NCI-H345 (cell line): ENCODE measurements at places on chromosomes 2 and 18.

DNA sequence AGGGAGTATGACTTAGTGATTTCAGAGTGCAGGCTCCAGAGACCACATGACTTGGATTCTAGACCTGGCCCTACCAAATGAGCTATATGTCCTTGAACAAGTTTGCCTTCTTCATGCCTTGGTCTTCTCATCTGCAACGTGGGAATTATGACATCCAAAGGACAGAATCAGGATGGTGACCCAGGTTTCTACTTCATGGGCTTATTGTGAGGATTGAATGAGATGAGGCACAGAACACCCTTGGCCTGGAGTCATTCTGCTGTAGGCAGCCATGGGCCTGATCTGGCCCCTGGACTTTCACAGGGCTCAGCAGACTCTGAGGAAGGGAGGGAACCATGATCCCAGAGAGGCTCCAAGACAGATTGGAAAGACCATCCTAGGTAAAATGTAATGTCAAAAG, 85.6 kb upstream of the HAAO start:
- DNase-seq, result no peak

GRCh38 chr18:76530846-76531245, 35.8 kb upstream of the ZNF516 start:
- DNase-seq, result no peak

- DNase-seq, result no peak
Observed at GRCh38 chr18:79030680-79031079, 38.5 kb upstream of the ATP9B start.

DNA sequence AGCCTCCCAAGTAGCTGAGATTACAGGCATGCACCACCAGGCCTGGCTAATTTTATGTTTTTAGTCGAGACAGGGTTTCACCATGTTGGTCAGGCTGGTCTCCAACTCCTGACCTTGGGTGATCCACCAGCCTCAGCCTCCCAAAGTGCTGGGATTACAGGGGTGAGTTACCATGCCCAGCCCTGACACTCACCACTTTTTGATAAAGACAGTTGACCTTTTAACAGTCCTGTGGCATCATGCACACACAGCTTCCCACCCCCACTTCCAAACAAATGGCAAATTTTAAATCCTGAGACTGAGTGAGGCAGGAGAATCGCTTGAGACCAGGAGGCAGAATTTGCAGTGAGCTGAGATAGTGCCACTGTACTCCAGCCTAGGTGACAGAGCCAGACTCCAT, 6.2 kb upstream of the DNAJB2 start:
- no peak for DNase-seq

DNA sequence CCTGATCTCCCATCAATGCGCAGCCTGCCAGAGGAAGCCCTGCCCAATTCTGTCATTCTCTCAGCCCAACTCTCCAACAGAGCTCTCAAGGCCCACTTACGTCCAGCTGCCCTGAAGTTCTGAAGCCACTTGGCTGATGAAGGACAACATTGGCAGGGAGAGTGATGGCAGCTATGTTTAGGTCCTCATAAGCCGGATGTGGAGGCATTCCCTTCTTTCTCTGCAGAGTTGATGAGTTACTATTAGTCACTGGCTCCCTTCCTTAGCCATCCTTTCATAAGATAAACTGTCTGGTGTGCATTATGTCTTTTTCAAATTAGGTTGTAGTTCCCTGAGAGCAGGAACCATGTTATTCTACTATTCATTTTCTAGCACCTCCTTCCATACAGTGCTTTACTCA, 22.5 kb upstream of the TACR1 start:
- no peak for DNase-seq

- DNase-seq, result no peak
Observed at GRCh38 chr2:138390316-138390945, 111.1 kb upstream of the SPOPL start.

DNA sequence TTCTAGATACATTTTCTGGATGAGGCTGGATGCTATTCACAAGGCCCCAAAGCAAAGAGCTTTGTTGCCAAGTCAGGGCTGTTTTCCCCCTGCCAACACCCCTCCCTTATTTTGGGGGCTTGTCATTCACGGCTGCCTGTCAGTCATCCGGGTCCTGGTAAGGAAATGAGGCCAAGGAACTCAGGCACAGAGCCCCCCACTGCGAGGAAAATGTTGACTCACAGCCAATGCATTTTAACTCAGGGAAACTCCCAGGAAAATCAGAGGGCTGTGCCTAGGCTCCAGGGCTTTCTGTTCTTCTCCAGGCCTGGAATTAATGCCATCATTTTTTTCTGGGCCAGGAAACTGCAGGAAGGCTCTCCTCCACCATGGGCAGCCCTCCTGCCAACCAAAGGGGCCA, 241.1 kb downstream of the SMAD2 start:
- no peak for DNase-seq

- DNase-seq, result no peak
Observed at GRCh38 chr2:205683502-205684367, 1.4 kb downstream of the NRP2 start.

GRCh38 chr2:46236006-46236875, 61.0 kb upstream of the EPAS1 start:
- DNase-seq, result no peak

- DNase-seq, result no peak
Observed at GRCh38 chr2:31033032-31033431, 105.2 kb downstream of the GALNT14 start.

DNA sequence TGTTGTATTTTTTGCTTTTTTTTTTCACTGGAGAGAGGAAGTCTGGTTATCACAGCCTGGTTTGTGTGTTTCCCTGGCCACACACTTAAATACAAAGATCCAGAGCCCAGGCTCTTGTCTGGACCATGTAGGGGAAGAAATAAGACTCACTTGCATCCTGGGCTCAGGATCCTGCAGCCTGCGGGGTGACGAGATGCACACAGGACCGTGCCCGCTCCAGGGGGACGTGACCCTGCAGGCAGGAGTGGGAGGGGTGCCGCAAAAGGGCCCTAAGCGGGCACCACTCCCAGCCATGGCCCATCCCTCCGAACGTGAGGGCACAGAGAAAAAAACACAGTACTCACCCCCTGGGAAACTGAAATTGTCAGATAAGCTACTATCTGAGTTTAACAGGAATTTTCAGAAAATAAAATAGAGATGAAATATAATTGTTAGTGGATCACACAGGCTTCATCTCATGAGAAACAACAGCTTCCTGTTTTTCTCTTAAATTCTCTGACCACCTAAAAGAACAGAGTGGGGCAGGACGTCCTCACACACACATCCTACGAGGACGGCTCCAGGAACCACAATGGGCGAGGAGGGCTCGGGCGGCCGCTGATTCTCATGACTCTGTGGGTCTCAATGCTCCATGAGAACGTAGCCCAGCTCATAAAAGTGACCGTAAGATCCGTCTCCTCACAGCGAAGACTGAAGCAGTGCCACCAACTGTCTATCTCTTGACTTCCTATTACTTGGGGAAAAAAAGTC, 142.6 kb upstream of the ALKAL2 start:
- DNase-seq, result no peak

DNA sequence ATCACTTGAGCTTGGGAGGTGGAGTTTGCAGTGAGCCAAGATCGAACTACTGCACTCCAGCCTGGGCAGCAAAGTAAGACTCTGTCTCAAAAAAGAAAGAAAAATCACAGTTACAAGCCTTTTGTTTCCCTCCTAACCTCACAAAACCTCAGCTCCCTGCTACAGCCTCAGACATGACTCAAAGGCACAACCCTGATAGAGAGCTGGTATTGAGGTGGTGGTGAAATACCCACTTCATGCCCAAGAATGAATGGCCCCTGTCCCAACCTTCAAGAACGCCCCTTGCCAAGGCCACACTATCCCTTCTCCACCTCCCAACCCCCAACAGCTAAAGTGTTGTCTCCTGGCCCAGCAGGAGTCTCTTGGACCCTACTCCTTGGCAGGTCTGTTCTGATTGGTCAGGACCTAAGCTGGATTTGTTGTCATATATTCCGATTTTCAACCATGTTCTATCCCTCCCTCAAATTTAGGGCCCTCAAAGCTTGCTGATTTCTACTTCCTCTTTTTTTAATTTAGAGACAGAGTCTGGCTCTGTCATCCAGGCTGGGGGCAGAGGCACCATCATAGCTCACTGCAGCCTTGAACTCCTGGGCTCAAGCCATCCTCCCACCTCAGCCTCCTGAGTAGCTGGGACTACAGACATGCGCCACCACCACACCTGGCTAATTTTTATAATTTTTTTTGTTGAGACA, 61.9 kb upstream of the BZW1 start:
- no peak for DNase-seq

DNA sequence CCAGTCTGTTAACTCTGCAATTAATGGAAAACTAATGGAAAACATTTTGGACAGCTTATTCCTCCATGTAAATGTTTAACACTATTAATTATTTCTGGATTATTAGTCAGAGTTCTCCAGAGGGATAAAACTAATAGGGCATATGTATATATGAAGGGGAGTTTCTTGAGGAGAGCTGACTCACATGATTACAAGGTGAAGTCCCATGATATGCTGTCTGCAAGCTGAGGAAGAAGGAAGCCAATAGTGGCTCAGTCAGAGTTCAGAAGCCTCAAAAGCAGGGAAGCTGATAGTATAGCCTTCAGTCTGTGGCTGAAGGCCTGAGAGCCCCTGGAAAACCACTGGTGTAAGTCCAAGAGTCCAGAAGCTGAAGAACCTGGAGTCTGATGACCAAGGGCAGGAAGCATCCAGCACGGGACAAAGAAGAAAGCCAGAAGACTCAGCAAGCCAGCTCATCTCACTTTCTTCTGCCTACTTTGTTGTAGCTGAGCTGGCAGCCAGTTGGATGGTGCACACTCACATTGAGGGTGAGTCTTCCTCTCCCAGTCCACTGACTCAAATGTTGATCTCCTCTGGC, 136.0 kb downstream of the PTH2R start:
- no peak for DNase-seq

DNA sequence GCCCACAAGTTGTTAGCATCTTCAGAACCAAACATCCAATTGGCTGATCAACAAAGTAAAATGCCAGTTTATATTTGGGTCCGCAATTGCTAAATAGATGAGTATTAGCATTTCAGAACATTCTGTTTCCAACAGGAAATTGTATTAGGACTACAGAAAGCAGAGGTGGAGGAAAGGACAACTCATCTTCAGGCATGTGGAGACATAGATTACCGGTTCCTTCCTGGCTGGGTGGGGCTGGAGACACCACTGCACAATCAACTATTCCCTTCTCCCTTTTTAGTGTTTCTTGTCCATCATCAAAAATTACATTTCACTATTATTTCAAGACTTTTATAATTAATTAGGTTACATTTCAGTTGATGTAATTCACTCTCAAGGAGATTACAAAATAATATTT, 83.8 kb downstream of the ADAM23 start:
- DNase-seq, result no peak

DNA sequence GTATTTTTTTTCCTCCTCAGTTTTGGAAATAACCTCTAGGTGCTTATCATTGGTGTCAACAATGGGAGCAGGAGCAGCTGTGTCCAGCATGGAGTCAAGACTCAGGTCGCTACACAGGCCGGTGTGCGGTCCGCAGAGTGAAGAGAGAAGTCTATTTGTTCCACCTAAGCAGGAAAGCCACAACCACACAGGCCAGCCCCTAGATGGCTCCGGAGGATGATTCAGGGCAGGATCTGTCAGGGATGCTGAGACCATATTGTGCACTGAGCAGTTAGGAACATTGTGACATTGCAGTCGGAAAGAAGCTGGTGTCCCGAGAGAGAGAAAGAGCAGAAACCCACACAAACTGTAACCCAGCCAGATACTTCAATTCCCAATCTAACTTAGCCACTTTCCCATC, 136.9 kb downstream of the GAREM1 start:
- DNase-seq, result no peak

- DNase-seq, result no peak
Observed at GRCh38 chr18:44466997-44467396, 213.7 kb upstream of the SETBP1 start.

DNA sequence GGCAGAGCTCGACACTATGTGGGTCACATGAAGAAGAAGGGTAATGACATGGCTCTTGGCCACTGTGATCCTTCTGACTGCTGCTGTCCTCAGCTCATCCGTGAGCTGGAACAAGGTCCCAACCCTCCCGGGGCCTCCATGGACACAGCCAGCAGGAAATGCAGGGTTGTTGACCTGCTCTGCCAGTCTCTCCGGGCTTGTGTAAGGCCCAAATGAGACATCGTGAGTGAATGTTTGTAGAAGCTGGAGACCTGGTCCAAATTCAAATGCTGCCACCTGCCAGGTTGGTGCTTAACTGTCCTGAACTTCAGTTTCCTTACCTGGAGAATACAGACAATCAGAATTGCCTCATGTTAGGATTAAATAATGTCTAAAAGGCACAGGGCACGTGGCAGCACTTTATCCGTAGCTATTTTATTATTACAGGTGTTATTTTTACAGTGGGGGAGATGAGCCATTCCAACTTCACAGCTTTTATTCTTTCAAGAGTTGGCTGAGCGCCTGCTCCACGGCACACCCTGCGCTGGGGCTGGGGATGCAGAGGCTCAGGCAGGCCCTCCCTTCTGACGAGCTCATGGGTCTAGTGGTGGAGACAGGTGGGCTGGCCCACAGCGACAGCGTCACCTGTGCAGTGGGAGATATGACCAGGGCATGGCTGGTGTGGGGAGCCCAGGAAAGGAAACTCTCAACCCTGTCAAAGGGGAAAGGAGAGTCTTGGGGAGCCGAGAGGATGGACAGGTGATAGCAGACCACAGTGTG, 15.1 kb downstream of the ARHGEF4 start:
- DNase-seq, result no peak

DNA sequence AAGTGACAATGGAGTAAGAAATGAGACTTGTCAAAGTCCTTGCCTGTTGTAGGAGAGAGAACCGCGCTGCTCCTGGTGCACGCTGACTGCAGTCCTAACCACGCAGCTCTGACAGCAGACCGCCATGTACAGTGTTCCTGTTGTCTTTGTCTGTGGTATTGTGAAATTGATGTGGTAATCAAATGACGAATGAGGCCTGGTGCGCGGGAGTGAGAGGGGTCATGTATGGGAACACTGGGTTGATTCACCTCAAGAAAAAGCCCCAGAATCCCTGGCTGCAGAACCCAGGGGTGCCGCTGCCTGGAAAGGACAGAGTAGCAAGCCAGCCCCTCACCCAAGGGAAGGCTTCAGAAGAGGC, 64.0 kb downstream of the INPP4A start:
- DNase-seq, result no peak

GRCh38 chr2:65320042-65320725, 92.6 kb downstream of the ACTR2 start:
- no peak for DNase-seq

GRCh38 chr2:99153921-99154604, 679 bp downstream of the TSGA10 start:
- no peak for DNase-seq

GRCh38 chr2:204072443-204073324, 136.1 kb downstream of the ICOS start:
- peak; percentile 7 for DNase-seq

DNA sequence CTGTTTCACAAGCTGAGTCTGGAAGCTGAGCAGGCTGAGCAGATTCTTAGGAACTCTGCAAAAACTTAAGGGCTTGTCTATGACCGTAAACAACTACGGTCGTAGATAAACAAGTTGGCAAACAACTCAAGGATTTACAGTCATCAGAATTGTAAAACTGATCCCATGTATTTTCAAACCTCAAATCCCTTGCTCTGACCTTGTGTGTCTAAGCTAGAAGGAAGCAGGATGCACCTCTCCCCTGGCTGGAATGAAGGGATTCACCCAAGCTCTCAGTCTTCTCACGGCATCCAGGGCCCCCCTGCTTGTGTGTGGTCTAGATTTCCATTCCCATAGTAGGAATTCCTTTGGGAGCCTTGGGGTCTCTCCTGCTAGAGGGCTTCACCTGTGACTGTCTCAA, 12.4 kb upstream of the IL1RN start:
- no peak for DNase-seq
